Heart right ventricle (tissue), 16 donors: ENCODE measurements at places on chromosomes 12 and 14. TPM values are rescaled to one million over a fixed set of nuclear protein-coding genes. Genes with fewer than 3 reads are reported as not detected.

The TAS2R10 gene
- 0.04 TPM for polyA plus RNA-seq

DNA sequence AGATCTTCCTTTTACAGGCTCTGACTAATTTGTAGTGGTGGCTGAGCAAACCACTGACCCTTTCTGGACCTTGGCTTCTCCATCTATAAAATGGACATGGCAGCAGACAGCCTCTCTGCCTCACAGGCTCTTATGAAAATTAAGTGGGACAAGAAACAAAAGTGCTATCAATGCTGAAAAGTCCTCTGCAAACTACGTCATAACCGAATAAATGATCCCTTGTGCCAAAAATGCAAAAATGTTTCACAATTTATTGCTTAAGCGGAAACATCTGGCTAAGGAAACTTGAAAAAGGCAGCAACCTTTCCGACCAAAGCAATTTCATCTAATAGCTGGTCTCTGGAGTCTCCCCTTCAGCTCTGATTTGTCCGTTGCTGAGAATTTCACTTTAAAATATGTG lies 108.5 kb upstream of the PLXNC1 start:
- DNase-seq = no peak

DNA sequence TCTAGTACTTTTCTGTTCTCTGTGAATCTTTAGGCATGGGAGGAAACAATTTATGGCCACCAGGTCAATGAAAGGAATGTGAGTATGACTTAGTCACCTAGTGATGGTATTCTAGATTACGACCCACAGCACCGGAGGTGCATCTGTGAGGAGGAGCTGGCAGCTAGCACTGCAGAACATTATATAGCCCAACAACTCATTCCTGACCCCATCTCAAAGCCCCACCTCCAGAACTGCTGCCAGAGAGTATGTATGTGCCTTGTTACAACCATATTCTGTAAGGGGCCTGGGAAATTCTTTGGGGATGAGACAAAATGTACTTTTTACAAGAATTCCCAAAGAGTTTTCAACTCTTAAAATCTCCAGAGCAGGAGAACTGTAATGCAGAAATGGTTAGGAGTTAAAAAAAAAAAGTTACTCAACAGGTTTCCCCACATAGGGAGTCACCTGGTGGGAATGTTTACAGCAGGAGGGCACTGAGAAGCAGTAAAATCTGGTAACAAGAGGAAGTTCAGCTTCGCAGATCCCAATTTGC lies 34.9 kb upstream of the CERS5 start:
- DNase-seq = no peak

DNA sequence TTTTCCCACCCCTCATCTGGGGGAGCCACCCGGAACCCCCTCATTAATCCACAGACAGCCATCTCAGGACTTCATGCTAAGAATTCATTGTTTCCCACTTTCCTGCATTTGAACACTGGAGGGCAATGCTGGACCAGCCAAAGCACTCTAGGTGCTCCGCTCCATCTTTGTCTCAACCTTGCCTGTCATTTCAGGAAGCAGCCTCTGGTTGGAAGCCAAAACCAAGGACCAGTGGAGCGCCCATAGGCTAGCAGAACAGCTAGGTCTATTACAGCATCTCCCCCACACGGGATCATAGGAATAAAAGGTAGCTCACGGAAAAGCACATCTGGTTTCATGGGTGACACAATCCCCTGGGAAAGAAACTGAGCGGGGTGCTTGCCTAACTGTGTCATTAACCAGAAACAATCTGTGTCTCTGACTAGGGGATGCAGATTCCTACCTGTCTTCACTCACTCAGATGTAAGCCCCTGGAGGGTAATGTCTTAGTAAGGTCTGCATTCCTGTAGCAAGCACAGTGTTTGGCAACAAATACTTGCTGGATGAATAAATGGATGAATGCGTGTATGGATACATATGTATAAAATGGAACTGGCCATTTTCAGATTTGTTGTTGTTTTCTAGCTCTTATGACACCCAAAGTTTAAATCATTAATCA lies 197.0 kb downstream of the DAD1 start:
- peak; percentile 70 for DNase-seq
